ENCODE measurements at places on chromosomes 5 and 9.

DNA sequence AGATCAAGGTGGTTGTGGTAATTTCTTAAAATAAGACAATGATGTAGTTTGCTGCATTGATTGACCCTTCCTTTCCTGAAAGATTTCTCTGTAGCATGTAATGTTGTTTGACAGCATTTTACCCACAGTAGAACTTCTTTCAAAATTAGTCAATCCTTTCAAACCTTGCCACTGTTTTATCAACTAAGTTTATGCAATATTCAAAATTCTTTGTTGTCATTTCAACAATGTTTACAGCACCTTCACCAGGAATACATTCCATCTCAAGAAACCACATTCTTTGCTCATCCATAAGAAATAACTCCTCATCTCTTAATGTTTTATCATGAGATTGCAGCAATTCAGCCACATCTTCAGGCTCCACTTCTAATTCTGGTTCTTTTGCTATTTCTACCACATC is 43.8 kb downstream of the NR2F1 start:
- no peak for DNase-seq

- no peak for DNase-seq
Observed at GRCh38 chr9:111427186-111427585, 57.0 kb downstream of the ECPAS start.

DNA sequence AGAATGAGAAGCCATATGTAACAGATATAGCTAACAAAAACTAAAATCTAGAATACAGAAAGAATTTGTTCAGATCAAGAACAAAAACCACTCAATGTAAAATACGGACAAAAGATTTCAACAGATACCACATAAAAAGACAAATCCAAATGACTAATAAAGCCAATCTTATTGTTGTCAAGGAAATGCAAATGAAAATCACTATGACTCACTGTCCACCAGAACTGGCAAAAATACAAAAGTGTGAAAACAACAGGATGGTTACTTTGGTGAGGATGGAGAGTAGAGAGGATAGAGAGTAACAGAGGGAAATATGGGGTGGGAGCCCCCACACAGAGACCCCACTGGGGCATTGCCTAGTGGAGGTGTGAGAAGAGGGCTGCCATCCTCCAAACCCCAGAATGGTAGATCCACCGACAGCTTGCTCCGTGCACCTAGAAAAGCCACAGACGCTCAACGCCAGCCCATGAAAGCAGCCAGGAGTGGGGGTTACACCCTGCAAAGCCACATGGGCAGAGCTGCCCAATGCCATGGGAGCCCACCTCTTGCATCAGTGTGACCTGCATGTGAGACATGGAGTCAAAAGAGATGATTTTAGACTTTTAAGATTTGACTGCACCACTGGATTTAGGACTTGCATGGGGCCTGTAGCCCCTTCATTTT is 15.2 kb upstream of the RHOBTB3 start:
- no peak for DNase-seq

DNA sequence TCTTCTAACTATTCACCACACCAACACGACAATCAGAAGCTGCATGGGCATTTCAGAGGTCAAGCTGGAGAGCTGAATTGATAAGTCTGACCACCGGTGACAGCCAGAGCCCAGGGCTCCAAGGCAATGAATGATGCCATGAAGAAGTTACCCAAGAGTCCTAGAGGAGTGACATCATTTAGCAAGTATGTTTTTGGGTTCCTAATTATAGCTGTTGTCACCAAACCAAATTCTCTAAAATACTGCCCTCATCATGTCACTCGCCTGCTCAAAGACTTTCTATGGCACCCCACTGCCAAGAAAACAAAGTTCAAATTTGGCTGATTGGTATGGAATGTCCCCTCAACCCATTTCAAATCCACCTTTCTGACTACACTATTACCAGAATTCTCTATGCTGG is 235.1 kb downstream of the SPOCK1 start:
- DNase-seq, result no peak

- no peak for DNase-seq
Observed at GRCh38 chr9:97559111-97559514, 57.6 kb downstream of the TMOD1 start.

GRCh38 chr9:128494108-128494745 is 10.3 kb upstream of the GLE1 start:
- DNase-seq, result peak; percentile 74

- DNase-seq, result no peak
Observed at GRCh38 chr9:77933019-77933418, 98.6 kb downstream of the GNAQ start.

DNA sequence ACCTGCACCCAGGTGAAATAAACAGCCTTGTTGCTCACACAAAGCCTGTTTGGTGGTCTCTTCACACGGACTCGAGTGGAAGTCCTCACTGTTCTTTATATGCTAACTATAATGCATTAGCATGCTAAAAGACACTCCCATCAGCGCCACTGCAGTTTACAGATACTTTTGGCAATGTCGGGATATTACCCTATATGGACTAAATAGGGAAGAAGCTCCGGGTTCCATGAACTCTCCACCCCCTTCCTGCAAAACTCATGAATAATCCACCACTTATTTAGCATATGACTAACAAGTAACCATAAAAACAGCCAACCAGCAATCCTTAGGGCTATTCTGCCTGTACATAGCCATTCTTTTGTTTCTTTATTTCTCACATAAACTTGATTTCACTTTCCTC is 426.2 kb upstream of the PTPRD start:
- no peak for DNase-seq

GRCh38 chr5:98880598-98880997 is 48.2 kb downstream of the CHD1 start:
- DNase-seq, result no peak

DNA sequence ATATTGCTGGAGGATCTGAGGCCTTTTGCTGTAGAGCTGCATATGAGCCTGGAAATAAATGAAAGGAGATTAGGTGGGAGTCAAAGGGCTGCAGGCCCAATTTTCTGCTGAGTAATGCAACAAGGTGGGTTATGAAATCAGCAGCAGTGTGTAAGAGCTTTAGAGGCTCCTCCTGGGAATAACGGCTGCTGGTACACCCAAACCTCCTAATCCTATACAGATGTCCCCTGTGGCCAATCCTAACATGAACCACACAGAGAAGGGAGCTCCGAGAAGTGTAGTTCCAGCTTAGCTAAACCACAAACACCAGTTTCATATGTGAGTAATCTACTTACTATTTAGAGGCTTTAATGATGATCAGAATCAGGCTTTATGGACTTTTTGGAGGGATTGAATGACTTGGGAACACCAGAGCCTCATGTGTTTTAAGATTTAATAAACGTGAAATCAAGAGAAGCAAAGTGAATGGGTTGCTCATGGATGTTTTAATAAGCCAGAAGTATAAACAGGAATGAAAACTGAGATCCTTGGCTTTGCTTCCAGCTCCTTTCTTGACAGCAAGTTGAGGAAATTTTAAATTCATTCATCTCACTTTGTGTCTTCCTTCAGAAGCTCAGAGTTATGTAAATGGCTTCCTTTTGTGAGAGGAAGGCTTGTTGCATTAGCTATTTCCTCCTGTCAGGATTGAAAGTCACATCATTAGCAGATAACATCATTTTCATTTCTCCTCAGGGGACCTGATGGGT is 437.5 kb downstream of the TMEM232 start:
- DNase-seq, result no peak

DNA sequence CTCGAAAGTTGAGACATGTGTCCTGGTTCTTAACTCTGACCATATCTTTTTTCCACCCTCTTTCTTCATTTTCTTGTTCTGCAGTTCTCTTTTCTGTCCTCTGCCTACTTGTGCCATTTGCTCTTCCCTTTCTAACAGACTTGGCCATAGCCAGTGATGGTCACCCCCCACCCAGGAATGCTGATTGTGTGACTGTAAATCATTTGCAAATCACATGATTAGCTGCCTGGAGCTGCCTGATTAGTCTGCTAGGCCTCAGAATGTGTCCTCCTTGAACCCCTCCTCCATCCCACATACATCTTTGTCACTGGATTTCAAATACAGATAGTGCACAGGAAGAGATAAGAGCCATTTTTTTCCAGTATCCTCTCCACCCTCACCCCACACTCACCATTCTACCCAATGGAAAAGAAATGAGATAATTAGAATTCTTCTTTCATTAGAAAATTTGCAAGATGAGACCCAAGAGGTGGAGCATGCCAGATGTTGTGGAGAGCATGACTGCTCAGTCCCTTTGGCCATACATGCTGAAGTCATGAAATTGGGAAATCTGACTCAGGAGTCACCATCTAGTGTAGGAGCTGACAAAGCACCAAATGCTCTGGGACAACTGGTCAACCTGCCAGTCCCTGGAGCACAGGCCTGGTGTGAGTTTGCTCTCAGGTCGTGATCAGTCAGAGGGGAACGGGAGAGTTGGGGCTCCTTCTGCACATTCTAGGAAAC is 538.2 kb downstream of the CCDC171 start:
- no peak for DNase-seq

DNA sequence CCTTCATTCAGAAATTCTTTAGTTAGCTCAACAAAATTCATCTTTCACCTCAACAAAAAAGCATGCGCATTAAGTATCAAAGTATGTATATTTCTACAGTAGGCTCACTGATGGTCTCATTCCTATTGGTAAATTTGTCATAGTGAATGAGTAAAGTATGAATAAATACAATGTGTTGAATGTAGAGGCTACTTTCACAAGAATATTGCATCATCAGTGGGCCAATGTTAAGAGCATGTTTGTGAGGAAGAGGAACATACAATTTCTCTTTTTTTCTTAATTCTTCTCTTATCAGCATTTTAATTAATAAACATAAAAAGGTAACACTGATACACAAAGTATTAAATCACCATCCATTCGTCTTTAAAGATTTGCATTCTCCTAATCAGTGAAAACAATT is 505.1 kb downstream of the CETN3 start:
- no peak for DNase-seq

GRCh38 chr5:81972492-81972783 is 615 bp downstream of the ATG10 start:
- DNase-seq, result no peak

DNA sequence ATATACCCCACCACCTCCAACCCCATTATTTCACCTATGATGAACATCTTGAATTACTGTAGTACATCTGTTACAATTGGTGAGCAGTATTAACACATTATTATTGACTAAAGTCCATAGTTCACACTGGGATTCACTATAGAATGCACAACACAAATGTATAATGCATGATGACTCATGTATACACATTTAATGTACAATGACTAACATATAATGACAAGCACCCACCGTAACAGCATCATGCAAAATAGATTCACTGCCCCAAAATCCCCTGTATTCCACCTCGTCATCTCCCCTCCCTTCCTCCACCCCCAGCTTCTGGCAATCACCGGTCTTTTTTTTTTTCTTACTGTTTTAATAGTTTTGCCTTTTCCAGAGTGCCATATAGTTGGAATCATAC is 47.1 kb upstream of the NEK6 start:
- no peak for DNase-seq

DNA sequence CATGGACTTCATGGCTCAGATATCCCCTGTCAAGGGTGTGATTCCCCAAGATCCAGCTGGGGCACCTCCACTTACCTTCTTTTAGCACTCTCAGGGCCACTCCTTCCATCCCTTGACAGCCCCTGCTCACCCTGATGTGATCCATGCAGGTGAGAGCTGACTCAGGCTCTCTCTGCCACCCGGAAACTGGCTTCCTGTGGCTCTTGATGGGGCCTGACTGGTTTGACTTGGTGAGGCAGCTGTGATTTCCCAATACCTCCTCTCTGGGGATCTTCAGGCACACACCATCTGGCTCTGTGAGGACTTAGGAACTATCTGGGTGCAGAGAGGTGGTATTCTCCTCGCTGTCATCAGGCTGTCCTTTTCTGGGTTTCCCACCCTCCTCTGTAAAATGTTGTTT is 7.9 kb upstream of the FAT2 start:
- DNase-seq, result no peak

DNA sequence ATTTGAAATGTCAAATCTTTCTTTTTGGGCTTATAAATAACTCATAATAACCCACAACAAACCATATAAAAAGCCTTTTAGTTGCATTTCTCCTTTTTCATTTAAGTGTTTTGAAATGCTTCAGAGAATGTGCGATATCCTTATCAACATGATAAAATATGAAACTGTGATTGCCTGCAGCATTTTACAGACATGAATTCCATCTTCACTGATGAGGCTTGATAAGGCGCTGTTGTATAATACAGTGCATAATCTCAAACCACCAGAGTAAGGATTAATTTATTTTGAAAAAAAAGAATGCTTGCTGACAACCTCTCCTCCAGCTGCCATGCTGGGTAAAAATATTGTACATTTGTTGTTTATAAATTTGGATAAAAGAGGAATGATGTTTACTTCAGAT is 216.8 kb downstream of the PBX3 start:
- no peak for DNase-seq

DNA sequence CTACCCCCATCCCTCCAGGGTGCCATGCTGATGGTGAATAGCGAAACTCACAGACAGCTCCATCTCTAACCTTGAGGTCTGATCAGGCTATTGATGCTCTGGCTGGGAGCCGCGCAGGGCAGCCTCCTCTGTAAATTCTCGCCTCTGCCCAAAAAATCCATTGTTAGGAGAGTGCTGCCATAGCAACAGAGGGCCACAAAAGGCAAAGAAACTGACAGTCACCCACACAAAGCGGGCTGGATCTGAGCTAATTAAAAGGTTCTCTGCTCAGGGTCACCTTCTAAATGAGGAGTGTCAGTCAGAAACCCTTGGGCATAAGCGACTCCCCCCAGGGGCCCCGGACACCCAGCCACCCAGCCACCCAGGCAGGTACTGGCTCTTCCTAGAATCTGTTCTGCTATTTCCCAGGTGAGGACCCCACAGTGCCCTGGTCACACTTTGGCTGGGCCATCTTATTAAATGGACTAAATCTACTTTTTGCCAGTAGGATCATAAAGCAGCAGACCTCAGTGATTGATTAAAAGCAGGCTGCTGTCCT is 126.7 kb downstream of the MED10 start:
- DNase-seq, result no peak

DNA sequence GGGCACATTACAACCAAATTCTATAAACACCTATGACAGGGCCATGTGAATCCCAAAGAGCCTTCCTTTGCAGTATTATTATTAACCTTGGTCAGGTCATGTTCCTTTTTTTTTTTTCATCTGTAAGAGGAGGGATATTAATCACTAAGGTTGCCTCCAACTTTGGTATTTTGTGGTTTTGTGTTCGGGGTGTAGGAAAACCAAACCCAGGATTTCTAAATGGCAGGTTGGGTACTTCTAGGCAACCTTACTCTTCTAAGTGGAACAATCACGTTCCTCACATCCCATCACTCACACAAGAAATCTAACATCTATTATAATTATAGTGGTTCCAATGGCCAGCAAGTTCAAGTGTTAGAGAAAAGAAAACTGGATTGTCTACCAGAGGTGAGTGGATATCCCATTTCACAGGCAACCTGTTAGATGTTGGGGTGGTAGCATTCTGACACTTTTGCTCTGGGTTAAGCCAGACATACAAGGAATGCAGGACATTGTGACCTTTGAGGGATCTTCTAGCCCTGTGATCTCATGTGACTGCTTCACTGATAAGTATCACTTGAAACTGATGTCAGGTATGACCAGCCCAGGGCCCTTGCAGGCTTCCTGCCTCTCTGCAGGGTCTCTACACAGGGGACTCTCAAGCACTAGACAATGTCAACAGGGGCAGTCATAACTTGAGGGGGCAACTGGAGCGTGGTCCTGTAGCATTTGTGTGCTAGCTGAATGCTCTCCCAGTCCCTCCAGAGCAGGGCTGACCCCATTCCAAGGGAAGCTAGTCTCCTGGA is 126.2 kb upstream of the VLDLR start:
- no peak for DNase-seq

GRCh38 chr5:119417891-119418605 is 34.2 kb upstream of the HSD17B4 start:
- DNase-seq, result no peak

- DNase-seq, result no peak
Observed at GRCh38 chr5:147390654-147391225, 119.1 kb downstream of the DPYSL3 start.

Measured in sigmoid colon (tissue), 7 donors.